ENCODE measurements at places on chromosomes 12 and 14.
A peak's percentile ranks its signal among the peaks of the same experiment; 100 is the strongest.

GRCh38 chr14:101019541-101019940 lies 116.0 kb upstream of the RTL1 start:
- no peak for DNase-seq

- no peak for DNase-seq
These were observed 57.2 kb downstream of the SYNE2 start for GRCh38 chr14:63909984-63910383.

GRCh38 chr14:95993768-95994592 lies 45.2 kb upstream of the C14orf132 start:
- DNase-seq = peak; percentile 40

DNA sequence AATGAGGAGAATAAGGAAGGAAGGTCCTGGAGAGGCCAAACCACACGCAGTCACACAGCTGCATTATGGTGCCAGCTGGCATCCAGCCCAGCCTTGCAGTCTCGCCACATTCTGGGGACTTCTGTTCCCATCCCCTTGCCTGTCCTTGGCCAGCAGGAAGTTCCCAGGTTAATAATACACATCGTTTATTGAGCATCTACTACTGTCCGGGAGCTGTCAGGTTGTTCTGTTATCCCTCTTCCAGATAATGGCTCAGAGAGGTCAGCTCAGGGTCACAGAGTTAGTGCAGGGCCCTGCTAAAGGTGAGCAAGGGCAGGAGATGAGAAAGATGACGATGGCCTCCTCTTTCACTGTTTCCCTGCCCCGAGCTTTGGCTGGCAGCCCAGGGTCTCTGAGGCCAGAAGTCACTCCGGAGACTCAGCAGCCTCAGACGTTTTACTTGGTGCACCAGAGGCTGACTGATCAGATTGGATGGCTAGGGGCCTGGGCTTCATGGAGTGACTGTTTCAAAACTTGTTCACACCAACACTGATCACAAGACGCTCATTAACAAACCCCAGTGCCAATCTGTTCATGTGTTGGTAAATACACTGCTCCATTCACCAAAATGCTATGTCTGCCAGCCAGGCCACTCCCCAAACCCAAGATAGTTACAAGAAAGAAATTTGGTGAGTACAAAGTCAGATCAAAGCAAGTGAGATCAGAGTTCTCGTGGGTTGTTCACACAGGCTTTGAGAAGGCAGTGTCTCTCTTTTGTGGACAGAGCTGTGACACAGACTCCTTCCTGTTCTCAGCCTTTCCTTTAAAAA lies 79.2 kb downstream of the B4GALNT3 start:
- DNase-seq = peak; percentile 71

- no peak for DNase-seq
These were observed 162.7 kb downstream of the EGLN3 start for GRCh38 chr14:33788161-33788560.

DNA sequence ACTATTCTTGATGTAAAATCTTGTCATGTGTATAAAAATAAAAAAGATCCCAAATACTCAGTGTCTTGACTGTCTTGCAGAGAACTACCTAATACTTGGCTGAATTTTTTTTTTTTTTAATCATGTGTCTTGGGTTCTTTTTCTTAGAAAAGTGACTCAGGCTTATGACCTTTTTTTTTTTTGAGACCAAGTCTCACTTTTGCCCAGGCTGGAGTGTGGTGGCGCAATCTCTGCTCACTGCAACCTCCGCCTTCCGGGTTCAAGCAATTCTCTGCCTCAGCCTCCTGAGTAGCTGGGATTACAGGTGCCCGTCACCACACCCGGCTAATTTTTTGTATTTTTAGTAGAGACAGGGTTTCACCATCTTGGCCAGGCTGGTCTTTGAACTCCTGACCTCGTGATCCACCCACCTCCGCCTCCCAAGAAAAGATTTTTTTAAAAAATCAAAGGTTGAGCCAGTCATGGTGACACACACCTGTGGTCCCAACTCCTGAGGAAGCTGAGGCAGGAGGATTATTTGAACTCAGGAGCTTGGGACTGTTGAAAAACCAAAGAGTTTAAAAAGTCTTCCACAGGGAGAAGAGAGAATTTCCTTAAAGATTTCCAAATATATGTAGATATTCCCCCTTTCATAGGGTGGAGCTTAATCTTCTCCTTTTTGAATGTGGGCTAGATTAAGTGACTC lies 17.7 kb upstream of the TDG start:
- no peak for DNase-seq

- no peak for DNase-seq
These were observed 9.1 kb upstream of the RNF34 start for GRCh38 chr12:121390856-121391255.

DNA sequence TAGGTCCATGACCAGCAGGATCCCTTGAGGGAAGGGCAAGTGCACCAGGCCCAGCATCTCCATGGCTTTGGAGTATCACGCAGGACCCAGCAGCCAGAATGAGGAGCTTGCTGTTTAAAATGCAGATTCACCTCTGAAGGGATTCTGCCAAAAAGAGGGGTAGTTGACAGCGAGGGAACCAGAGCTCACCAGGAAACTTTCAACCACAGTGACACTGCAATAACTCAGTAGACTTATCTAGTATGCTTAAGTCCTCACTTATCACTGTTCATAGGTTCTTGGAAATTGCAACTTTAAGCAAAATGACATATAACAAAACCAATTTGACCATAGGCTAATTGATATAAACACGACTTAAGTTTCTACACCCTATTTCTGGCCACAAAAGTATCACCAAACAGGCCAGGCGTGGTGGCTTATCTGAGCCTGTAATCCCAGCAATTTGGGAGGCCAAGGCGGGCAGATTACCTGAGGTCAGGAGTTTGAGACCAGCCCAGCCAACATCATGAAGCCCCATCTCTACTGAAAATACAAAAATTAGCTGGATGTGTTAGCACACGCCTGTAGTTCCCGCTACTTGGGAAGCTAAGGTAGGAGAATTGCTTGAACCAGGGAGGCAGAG lies 21.4 kb upstream of the CKAP4 start:
- DNase-seq = no peak

DNA sequence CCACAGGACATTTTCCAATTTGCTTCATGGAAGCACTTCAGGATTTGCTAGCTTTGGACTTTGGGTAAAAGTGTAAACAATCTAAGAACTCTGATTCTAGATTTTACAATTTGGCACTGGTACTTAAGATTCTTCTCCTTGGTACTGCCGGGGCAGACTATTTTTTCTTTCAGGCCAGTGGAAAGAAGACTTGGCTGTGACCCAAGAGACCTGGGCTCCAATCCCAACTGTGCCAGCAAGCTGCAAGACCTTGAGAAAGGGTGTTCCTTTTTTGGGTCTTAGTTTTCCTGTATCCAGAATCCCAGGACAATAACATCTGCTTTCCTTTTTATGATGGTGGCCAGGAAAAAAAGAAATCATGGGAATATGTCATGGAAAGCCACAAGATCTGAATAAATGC lies 148.1 kb upstream of the CRY1 start:
- DNase-seq = no peak
